ENCODE measurements at places on chromosomes 3 and 15. TPM values are rescaled to one million over a fixed set of nuclear protein-coding genes. Genes with fewer than 3 reads are reported as not detected.

Gene GABRG3
- not detected for total RNA-seq

Gene PTPRG
- total RNA-seq = 48.5 TPM

Gene CPNE9
- not detected for total RNA-seq

Gene ELP6
- total RNA-seq = 19.7 TPM

GRCh38 chr3:111585217-111585616, 9.9 kb downstream of the ZBED2 start:
- no peaks in the 10 kb centered on the region for H3K36me3 ChIP-seq
- H3K27ac ChIP-seq = no peak overlapping the region
- H3K4me1 ChIP-seq = no peaks in the 10 kb centered on the region
- no peak overlapping the region for H3K4me3 ChIP-seq

- H3K36me3 ChIP-seq = no peaks in the 10 kb centered on the region
- no peak overlapping the region for H3K27ac ChIP-seq
- DNase-seq = no peak
- H3K4me1 ChIP-seq = peaks cover 6% of the 10 kb centered on the region
- H3K4me3 ChIP-seq = no peak overlapping the region
Observed at GRCh38 chr15:88262064-88262463, 5.5 kb upstream of the NTRK3 start.

DNA sequence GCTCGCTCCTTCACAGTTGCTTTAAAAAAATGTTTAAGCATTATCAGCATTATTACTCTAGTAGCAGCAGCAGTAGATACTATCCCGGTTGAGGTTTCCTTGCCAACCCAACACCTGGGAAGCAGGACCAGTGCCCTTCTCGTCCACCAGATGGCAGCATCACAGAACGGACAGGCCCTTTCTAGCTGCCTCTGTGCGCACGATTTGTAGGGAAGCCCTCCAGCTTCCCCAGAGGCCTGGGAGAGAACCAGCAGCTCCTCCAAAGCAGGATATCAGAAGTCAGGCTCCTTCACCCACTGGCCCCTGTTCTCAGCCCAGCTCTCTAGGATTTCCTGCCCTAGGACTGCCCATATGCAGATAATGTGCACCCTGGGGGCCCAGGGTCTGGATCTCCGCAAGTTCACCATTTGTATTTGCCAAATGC, 16.8 kb upstream of the ESYT3 start:
- DNase-seq = peak; percentile 76
- H3K4me3 ChIP-seq = no peak overlapping the region
- H3K4me1 ChIP-seq = no peaks in the 10 kb centered on the region

DNA sequence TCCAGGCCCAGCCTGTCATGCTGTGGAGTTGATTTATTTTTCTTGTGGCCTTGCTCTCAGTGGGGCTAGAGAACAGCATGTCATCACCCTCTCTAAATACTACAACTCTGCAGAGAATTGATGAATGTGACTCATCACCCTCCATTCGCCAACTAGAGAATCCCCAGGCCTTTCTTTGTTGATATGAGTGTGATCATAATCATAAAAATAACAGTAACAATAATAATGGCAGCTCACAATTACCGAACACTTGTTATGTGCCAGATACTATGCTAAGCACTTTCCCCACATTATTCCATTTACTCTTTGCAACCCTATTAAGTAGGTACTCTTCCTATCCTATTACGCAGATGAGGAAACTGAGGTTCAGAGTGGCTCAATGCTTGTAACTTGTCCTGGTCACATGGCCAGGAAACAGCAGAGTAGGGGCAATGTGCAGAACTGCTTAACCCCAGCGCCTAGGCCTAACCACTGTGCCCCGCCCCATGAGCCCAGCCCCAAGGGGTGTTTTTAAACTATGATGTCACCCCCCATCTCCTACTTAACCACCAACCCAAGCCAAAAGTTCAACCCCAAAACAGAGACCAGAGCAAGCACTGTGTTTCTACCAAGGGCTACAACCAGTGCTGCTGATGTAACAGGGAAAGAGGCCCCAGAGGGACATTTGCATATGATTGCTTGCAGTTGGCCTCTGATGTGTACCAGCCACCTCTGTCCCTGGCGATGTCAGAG, 104.5 kb downstream of the ADCY5 start:
- H3K4me1 ChIP-seq = peaks cover 40% of the 10 kb centered on the region
- DNase-seq = no peak
- H3K27ac ChIP-seq = peak overlapping the region; percentile 78
- no peak overlapping the region for H3K4me3 ChIP-seq
- no peaks in the 10 kb centered on the region for H3K27me3 ChIP-seq

DNA sequence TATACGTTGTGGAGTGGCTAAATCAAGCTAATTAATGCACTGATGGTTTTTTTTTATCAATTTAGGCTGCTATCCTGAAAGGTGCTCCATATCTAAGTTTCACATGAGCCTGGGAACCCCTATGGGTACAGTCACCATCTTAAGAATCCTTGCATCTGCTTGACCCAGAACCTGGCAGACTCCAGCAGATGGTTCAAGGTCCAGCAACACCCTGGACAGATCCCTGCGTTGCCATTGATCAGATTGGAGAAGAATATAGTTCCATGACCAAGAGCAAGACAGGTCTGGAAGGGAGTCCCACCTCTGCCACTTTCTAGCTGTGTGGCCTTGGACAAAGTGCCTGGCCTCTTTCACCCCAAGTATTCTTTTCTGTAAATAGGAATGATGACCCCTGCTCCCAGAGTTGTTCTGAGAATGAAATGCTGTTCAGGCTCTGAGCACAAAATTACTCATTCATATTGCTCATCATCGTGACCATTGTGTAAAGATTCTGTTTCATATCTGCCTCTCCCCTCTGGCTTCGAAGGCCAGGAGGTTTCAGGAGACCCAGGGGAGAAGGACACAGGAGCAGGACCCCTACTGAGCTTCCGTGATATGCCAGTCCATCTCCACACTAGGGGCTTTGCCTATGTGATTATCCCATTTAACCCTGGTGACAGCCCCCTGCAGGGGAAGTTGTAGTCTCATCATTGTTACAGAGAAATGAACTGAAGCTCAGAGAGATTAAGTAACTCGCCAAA, 30.0 kb upstream of the TSEN2 start:
- H3K4me3 ChIP-seq = no peak overlapping the region
- DNase-seq = no peak
- H3K27ac ChIP-seq = no peak overlapping the region
- H3K4me1 ChIP-seq = no peaks in the 10 kb centered on the region
- no peaks in the 10 kb centered on the region for H3K27me3 ChIP-seq

DNA sequence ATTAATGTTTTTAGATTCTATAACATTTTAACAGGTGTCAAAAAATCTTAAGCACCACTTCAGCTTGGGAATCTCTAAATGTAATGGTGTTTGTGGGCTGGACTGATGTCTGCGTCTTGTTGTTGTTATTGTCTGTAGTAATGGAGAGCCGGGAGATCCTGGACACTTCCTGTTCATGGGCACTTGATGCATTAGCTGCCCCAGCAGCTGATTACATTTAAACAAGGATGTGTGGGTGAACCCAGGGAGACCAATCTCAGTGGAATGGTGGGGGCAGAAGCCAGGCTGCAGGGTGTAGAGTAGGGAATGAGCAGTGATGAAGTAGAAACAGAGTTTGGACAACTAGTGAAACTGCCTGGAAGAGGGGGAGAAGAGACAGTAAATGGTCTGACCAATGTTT, 7.8 kb downstream of the CCR5AS start:
- H3K4me1 ChIP-seq = no peaks in the 10 kb centered on the region
- H3K27ac ChIP-seq = no peak overlapping the region
- DNase-seq = no peak
- no peaks in the 10 kb centered on the region for H3K36me3 ChIP-seq
- H3K27me3 ChIP-seq = no peaks in the 10 kb centered on the region

- H3K4me1 ChIP-seq = peaks cover 21% of the 10 kb centered on the region
- H3K36me3 ChIP-seq = no peaks in the 10 kb centered on the region
- no peaks in the 10 kb centered on the region for H3K27me3 ChIP-seq
- DNase-seq = peak; percentile 30
- no peak overlapping the region for H3K27ac ChIP-seq
Observed at GRCh38 chr3:39907981-39908380, 98.6 kb downstream of the MYRIP start.

GRCh38 chr3:127384717-127385539, 97.1 kb upstream of the PRR20G start:
- H3K27me3 ChIP-seq = peaks cover 34% of the 10 kb centered on the region
- no peak for DNase-seq
- no peaks in the 10 kb centered on the region for H3K36me3 ChIP-seq
- no peak overlapping the region for H3K4me3 ChIP-seq

- no peaks in the 10 kb centered on the region for H3K4me1 ChIP-seq
- no peaks in the 10 kb centered on the region for H3K27me3 ChIP-seq
- H3K36me3 ChIP-seq = no peaks in the 10 kb centered on the region
- no peak for DNase-seq
Observed at GRCh38 chr3:103617961-103618360, 1183.1 kb downstream of the ZPLD1 start.

DNA sequence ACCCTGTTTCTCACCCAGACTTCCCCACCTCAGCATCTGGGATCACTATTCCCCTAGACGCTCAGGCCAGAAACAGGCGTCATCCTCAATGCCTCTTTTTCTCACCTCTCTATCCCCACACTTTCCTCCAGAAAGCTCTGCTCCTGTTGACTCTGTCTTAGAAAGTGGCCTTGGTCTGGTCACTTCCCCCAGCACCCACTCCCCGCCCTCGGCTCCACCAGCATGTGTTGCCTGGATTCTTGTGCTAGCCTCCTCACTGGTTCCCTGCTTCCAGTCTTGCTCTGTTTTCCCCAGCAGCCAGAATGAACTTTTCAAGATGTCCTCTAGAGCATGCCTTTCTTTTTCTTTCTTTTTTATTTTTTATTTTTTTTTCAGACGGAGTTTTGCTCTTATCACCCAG, 39.7 kb upstream of the ESYT3 start:
- DNase-seq = no peak
- peaks cover 20% of the 10 kb centered on the region for H3K36me3 ChIP-seq
- H3K4me1 ChIP-seq = peaks cover 10% of the 10 kb centered on the region
- peak overlapping the region; percentile 96 for H3K27ac ChIP-seq

GRCh38 chr3:159792070-159792469, 196.6 kb upstream of the IL12A start:
- H3K27ac ChIP-seq = no peak overlapping the region
- H3K4me3 ChIP-seq = no peak overlapping the region
- no peaks in the 10 kb centered on the region for H3K27me3 ChIP-seq
- peaks cover 69% of the 10 kb centered on the region for H3K4me1 ChIP-seq

- H3K27me3 ChIP-seq = no peaks in the 10 kb centered on the region
- no peaks in the 10 kb centered on the region for H3K36me3 ChIP-seq
- DNase-seq = no peak
- H3K4me1 ChIP-seq = no peaks in the 10 kb centered on the region
Observed at GRCh38 chr15:69916169-69916785, 181.4 kb downstream of the TLE3 start.

GRCh38 chr15:90419738-90420406, 31.8 kb downstream of the IQGAP1 start:
- H3K27me3 ChIP-seq = no peaks in the 10 kb centered on the region
- peak overlapping the region; percentile 39 for H3K27ac ChIP-seq
- peak overlapping the region; percentile 12 for H3K4me3 ChIP-seq

DNA sequence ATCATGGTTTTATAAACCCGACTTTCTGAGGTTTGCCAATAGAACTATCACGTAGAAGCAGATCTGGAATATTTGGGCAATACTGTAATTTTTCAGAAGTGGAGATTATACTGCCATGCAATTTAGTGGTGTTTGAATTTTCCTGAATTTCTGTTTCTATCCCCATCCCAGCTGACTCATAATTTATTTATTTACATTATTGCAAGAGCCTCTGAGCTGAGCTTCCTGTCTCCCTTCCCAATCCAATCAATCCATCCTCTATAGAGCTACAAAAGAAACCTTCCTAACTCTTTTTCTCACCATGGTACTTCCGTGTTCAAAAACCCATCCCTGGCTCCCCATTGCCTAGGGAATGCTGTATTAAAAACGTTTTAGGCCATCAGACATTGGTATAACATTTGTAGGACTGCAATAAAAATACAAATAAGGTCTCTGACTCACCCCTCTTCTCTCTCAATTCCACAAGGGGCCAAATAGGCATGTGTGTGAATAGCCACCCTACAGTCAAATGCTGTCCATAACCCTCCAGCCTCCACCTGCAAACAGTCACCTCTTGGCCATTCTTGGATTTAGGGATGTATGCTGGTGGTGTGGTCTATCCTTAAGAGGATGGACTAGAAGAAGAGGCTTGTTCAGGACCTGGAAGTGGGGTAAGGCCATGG, 190.7 kb downstream of the CD47 start:
- no peaks in the 10 kb centered on the region for H3K4me1 ChIP-seq

- no peaks in the 10 kb centered on the region for H3K36me3 ChIP-seq
- H3K27ac ChIP-seq = no peak overlapping the region
- no peaks in the 10 kb centered on the region for H3K27me3 ChIP-seq
- no peak overlapping the region for H3K4me3 ChIP-seq
- no peak for DNase-seq
Observed at GRCh38 chr3:65827076-65827475, 211.6 kb downstream of the MAGI1 start.

DNA sequence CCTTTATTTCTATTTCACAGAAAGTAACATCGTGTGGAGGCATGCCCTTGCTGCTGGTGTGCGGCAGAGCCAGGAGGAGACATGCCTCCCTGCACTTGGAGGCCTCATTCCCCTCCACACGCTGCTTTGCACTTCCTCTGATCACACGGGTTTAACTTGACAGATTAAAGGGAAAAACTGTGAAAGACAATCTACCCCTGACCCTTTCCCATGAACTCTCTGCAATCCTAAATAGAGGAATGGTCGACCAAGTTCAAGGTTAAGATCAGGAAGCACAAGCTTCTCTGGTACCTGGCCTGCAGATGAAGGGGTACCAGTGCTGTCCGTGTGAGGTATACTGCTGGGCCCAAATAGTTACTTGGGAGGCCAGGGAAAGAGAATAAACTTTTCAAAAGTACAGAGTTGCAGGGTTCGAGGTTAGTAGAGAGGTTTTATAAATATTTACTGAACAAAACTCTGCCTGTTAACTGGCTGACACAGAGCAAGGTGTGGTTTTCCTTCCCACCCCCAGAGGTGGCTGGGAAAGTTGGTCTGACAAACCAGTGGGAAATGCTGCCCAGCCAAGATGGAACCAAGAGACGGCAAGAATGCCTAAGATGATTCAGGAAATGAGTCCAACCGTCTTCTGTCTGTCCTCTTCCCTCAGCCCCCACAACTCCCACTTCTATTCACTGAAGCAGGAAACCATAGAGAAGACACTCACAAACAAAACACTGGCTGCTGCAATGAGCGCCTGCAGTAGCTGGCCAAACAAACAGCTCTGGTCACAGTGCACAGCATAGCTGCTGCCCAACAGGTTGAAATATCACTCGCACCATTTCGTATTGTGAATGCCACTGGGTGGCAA, 79.6 kb downstream of the IGF2BP2 start:
- H3K4me1 ChIP-seq = peaks cover 3% of the 10 kb centered on the region
- no peak overlapping the region for H3K4me3 ChIP-seq
- H3K36me3 ChIP-seq = no peaks in the 10 kb centered on the region
- DNase-seq = no peak
- no peak overlapping the region for H3K27ac ChIP-seq
